ENCODE measurements at places on chromosomes 3 and 15.

DNA sequence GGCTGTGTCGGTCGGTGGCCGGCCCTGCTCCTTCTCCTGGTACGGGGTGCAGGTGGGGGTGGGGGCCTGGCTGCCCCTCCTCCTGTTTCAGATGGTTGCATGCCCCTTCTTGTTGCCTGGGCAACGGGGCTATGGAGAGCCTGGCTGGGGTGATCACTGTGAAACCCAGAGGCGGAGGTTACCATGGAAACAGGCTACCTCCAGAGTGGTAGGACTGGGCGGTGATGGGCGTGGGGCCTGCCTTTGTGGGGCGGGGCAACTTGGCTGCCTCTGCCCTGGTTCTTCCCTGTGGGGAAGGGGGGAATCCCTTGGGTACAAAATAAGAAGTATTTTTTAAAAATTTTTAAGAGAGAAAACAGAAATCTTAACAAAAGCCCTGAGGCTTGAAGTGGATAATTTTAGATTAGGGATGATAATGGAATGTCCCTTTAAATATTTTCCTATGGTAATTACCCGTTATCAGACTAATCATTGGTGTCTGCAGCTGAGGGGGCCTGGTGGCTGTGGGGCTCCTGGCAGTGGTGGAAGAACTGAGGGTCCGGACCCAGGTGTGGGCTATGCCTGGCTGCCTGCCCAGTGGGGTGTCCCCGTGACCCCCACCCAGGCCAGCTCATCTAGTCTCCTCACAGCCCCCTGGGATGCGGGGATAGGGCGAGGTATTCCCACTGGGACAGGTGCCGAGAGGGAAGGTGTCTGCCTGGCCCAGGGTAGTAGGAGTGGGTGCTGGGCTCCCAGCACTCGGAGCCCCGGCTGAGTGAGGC lies 32.5 kb downstream of the PLXNA1 start:
- no peak for DNase-seq

DNA sequence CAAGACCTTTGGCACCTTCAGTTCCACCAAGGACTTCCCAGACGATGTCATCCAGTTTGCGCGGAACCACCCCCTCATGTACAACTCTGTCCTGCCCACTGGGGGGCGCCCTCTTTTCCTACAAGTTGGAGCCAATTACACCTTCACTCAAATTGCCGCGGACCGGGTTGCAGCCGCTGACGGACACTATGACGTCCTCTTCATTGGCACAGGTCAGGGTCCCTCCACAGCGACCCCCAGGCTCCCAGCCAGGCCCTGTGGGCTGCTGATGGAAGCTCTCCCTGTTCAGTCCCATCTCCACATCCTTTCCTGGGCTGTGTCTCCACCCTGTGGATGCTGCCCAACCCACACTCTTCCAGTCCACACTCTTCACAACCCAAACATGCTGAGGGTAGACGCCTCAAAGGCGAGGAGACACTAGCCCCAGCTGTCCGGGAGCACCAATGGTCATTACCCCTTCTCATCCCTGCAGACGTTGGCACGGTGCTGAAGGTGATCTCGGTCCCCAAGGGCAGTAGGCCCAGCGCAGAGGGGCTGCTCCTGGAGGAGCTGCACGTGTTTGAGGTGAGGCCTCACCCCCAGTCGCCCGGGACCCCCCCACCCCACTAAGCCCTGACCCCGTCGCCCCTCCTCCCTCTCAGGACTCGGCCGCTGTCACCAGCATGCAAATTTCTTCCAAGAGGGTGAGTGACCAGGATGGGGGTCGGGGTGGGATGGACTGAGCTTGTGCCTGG lies 4.3 kb upstream of the LSMEM2 start:
- peak; percentile 78 for DNase-seq

GRCh38 chr15:69713726-69714559 lies 261.3 kb downstream of the RPLP1 start:
- no peak for DNase-seq

GRCh38 chr3:190073264-190074008 lies 47.3 kb downstream of the P3H2 start:
- DNase-seq, result peak; percentile 26

DNA sequence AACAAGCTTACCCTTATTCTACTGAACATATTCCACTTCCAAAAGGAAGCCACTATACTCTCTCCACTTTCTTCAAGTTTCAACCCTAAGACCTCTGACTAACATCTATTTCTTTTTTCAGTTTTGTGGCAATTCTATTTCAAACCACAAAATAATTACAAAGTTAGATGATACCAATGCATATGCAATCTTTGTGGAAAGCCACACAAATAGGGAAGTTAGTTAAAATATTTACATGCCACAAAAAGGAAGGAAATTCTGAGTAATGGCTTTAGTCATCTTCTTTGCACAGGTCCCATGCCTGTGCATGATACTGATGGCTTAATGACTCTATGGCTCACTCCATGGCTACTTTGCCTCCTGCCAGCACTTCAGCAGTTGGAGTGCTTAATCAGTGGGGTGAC lies 57.0 kb upstream of the MCTP2 start:
- DNase-seq, result peak; percentile 28

GRCh38 chr3:117485841-117486240 lies 776.3 kb downstream of the TUSC7 start:
- DNase-seq, result no peak

DNA sequence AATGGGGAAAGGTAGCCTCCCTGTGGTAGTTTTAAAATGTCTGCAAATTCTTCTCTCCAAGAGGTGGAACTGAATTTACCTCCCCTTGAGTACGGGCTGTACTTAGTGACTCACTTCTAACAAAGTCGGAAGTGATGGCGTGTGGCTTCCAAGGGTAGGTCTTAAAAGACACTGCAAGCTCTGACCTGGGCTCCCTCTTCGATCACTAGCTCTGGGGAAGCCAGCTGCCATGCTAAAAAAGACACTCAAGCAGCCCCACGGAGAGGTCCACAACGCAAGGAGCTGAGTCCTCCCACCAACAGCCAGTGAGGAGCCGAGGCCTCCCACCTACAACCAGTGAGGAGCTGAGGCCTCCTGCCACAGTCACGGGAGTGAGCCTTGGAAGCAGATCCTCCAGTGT lies 122.0 kb upstream of the HACD2 start:
- DNase-seq, result no peak

- peak; percentile 1 for DNase-seq
These were observed 61.5 kb upstream of the GRM7 start for GRCh38 chr3:6799264-6799915.

DNA sequence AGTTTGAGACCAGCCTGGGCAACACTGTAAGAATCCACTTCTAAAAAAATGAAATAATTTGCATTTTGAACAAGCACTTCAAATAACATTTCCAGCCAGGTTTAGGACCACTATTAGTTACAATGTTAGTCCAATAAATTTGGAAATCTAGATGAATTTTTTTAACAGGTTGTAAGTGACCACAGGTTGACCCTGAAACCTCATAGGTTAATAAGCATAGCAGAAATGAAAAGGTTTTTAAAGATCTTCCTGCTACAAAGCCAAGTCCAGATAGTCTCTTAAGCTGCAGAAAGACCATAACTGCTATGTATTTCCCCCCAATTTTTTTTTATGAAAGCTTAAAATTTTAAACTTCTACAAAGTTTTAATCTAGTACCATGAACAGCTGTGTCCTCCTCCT lies 1.5 kb upstream of the NIT2 start:
- DNase-seq, result no peak

DNA sequence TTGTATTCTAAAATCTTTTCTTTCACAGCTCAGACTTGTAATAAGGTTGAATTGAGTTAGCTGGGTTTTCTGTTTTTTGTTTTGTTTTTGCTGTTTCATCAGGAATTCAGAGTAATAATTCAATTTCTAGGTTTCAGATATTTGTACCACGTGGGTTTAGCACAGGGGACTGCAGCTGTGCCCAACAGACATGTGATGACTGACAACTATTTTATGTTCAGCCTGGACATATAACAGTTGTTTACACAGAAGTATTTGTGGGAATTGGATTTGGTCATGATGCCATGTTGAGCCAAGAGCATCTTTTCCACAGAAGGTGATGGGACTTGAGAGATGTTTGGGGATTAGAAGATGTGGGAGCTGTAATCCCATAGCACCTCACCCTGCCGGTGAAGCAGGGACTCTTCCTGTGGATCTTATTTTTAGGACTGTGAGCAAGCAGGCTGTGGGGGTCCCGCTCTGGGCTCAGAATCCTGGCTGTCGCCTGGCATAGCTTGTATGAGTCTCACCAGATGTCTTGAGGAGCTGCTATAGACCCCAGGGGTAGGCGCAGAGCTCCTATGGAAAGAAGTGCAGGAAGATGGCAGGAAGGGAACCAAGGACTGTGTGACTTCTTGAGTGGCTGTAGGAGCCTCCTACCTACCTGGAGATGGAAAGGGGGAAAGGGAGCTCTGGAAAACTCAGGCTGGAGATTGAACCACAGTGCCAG lies 23.7 kb downstream of the PXYLP1 start:
- no peak for DNase-seq

GRCh38 chr15:29596266-29596665 lies 226.0 kb downstream of the TJP1 start:
- DNase-seq, result peak; percentile 44

DNA sequence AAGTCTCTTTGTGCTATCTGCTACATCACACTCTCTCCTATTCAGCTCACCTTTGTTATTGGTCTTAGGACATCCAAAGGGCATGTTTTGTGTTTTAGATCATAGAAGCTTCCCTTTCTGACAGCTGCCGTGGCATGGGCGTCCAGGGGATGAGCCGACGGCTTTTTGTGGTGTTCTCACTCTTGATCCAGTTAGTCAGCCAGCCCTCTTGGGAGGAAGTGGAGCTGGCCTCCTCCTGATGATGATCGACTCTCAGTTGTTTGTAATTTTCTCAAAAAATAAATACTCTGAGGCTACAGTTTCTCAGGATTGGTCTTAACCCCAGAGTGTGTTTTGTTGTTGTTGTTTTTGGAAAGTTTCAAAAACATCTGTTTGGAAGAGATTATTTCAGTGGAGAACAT lies 34.4 kb downstream of the BOC start:
- DNase-seq, result peak; percentile 61

GRCh38 chr3:135226057-135226456 lies 431.0 kb downstream of the EPHB1 start:
- no peak for DNase-seq

DNA sequence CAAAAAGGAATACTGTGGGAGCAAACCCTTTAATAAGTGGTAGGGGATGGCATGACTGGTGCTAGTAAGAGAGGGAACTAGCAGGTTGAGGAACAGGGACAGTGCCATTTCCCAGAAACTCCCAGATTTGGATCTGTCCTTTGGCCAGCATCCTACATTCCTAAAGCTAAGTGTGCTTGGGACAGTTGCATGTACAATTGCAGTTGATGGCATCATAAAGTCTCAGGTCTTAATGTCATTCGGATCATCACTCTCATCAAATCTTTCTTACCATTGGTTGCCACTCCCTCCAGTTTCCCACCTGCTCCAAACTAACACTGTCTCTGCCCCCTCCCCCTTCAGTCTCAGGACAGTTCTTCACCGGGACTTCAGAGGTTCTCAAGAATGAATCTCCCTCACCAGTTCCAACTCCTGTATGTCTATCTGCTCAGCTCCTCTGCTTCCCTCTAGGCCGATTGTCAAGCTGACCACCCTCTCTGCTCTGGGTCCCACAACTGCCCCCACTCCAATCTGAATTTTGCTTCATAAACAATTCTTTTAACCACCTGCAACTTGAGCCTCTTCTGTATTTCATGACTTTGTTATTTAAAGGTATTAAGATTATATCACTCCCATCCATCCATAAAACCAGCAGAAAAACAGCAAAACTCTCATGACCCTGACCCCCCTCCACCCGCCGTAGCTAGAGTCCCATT lies 260.8 kb downstream of the CGGBP1 start:
- no peak for DNase-seq

GRCh38 chr3:115580566-115580965 lies 42.7 kb upstream of the GAP43 start:
- DNase-seq, result peak; percentile 44

DNA sequence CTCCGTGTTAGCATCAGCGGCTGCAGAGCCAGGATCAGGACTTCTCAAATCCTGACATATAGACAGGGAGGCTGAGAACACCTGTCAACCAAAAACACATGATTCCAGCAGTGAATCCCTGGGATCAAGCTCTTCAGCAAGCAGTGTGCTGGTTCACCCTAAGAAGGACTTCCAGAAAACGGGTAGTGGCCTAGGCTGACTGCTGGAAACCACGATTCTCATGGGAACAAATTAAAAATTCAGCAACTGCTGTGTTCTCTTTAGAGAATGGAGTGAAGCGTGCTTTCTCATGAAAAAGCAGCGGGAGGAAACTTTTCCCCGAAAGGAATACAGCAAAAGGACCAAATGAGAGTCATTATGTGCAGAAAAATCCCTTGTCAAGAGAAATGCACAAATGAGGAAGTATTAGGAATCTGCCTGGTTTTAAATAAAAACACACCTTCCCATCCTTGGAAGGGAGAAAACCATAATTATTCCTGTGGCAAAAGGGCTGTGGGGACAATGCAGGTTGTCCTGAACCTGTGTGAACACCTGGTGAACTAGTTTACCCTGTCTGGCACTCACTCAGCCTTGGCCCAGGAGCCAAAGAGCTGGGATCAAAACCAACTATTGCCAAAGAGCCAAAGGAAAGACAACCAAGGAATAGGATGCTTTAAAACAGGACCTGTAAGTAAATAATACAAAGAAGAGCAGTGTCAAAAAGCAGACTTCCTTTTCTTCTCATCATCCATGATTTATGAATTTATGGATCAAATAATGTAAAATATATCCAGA lies 13.4 kb downstream of the IL12A start:
- DNase-seq, result no peak

DNA sequence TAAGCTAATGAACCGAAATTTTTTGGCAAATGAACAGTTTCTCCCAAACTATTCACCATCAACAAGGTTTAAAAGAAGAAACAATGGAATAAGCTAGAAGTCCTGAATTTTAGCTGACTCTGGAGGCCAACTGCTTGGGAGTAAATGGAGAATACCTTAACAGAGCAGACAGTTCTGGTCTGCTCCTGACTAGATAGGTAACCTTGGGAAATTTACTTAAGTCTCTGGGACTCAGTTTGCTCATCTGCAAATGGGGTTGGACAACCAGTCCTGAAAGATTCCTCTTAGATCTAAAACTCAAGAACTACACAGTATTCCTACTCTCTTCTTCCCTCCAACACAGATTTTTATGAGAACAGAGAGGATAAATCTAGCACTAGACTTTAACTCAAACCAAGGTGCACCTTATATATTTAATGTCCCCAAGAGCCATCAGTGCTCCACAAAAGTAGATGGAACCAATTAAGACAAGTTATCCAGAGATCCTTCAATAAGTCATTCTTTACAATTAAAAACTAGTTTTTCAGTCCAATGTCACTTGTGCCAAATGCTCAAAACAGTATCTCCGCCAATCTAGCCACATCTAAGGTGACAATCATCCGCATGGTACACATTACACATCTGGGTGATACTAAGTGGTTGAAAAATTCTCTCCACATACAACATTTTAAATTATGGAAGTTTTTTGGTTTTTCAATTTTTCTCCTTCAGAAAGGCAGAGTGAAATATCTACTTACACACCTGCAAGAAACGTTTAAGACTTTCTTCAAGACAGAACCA lies 1.5 kb downstream of the RHOA start:
- no peak for DNase-seq

DNA sequence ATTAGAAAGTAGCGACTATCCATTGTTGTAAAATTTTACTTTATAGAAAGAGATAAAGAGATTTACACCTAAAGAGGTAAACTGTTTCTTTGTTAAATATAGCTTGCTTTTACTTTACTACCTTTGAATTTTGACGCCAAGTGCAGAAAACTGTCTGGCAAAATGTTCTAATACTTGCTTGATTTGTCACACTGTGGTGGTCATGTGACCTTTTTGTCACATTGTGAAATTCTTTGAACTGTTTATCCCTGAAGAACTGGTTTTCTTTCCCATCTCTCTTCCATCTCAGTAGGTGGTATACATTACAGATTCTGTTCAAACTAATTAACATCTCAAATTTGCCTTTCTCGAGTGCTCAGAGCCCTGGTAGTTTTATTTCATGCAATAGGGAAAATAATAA lies 327.4 kb downstream of the NAALADL2 start:
- no peak for DNase-seq

GRCh38 chr3:133849346-133849745 lies 43.7 kb downstream of the SRPRB start:
- DNase-seq, result no peak

All from adipocyte (in vitro differentiated cells).